ENCODE measurements at places on chromosomes 11 and 22.

- H3K27ac ChIP-seq: no peak overlapping the region
- H3K4me1 ChIP-seq: no peaks in the 10 kb centered on the region
- no peaks in the 10 kb centered on the region for H3K27me3 ChIP-seq
- no peaks in the 10 kb centered on the region for H3K36me3 ChIP-seq
- no peak for DNase-seq
- H3K4me3 ChIP-seq: no peak overlapping the region
These were observed 122.2 kb upstream of the PDGFD start for GRCh38 chr11:104286129-104286528.

GRCh38 chr11:17014833-17015626 is 816 bp upstream of the PLEKHA7 start:
- no peaks in the 10 kb centered on the region for H3K27me3 ChIP-seq
- peak overlapping the region; percentile 71 for H3K27ac ChIP-seq
- H3K4me1 ChIP-seq: peaks cover 10% of the 10 kb centered on the region
- DNase-seq: no peak
- H3K36me3 ChIP-seq: no peaks in the 10 kb centered on the region

DNA sequence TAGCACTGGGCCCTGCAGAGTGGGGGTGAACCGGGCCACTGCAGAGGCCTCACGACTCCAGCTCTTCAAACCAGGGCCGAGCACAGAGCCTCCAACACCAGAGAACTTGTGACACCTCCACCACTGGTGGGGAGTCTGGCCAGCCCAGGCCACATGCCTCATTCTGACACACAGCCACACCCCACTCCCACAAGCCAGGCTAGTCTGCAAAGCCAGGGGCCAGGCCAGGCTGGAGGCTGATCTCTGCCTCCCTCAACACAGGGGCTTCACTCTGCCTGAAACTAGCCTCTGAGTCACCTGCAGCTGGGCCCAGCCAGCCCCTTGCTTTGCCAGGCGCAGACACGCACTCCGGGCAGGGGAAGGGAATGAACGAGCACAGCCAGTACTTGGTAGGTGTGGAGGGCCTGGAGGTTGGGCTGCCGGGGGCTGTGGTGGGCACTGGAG is 102.9 kb downstream of the MED15 start:
- no peaks in the 10 kb centered on the region for H3K27me3 ChIP-seq
- no peak overlapping the region for H3K27ac ChIP-seq
- H3K4me3 ChIP-seq: no peak overlapping the region
- H3K36me3 ChIP-seq: no peaks in the 10 kb centered on the region
- DNase-seq: no peak

GRCh38 chr11:134522782-134523570 is 110.9 kb upstream of the B3GAT1 start:
- no peak overlapping the region for H3K27ac ChIP-seq
- H3K4me3 ChIP-seq: no peak overlapping the region
- H3K27me3 ChIP-seq: peaks cover 5% of the 10 kb centered on the region
- H3K4me1 ChIP-seq: no peaks in the 10 kb centered on the region

- no peak overlapping the region for H3K4me3 ChIP-seq
- H3K27ac ChIP-seq: no peak overlapping the region
- peaks cover 28% of the 10 kb centered on the region for H3K4me1 ChIP-seq
- no peaks in the 10 kb centered on the region for H3K27me3 ChIP-seq
These were observed 161.1 kb downstream of the TEAD1 start for GRCh38 chr11:12835286-12835685.

GRCh38 chr11:75155570-75156422 is 4.9 kb downstream of the SLCO2B1 start:
- H3K4me3 ChIP-seq: no peak overlapping the region
- H3K27me3 ChIP-seq: no peaks in the 10 kb centered on the region
- H3K27ac ChIP-seq: no peak overlapping the region
- H3K36me3 ChIP-seq: no peaks in the 10 kb centered on the region

DNA sequence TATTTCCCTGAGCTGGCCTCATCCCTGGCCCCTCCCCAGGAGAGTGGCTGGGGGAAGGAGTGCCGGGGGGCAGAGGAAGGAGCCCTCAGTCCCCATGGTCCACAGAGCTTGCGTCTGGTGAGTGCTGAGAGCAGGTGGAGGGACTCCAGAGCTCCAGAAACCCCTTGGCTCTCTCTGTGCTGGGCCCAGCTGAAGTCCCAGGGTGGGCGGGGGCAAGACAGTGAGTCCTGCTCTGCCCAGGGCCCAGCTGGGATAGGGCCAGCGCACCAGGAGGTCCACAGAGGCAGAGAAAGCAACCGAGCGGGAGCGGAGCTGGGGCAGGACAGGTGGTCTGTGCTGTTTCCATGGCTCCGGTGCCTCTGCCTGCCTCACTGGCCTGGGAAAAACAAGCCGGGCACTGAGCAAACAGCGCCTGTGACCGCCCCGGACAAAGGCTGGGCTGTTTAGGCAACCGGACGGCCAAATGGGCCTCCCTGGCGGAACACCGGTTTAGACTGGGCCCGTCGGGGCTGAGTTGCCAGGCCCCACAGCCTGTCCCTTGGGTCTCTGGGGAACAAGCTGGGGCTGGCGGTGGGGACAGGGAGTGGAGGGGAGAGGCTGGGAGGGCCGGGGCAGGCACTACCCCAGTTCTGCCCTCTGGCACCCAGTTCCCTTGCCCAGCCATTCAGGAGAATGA is 34.1 kb upstream of the WNT7B start:
- no peaks in the 10 kb centered on the region for H3K27me3 ChIP-seq
- DNase-seq: no peak
- no peaks in the 10 kb centered on the region for H3K36me3 ChIP-seq

DNA sequence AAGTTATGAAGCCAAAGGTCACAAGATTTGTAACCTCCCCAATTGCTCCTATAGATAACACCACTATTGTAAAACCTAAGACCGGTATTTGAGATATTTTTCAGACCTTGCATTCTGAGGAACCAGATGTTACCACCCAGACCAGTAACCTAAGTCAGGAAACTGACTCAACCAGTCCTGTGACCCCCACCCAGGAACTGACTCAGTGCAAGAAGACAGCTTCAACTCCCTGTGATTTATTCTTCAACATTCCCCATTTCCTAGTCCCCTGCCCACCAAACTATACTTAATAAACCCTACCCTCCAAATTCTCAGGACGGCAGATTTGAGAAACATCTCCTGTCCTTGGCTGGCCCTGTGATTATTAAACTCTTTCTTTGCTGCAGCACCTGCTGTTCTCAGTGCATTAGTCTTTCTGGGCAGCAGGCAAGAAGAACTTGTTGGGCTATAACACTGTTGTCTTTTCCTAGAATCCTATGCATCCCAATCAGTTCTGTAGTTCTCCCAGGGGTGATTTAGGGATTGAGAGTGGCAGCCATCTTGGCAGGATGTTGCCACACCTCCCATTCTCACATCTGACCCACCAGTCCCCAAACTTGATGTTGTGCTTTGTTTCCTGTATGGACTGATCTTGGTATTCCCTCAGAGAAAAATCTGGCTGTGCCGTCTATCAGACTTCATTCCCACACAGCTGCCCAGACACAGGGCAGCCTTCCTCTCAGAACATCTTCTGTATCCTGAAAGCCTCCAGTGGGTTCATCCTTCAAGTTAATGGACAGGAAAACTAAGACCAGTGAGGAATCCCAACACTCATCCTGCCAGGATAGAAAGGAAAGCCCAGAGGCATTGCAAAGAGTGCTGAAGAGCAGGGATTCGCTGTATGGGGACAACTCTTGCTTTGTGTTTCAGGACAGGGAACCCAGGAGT is 104.0 kb downstream of the PDE2A start:
- H3K27ac ChIP-seq: no peak overlapping the region
- no peak for DNase-seq
- H3K4me3 ChIP-seq: no peak overlapping the region
- H3K27me3 ChIP-seq: peaks cover 15% of the 10 kb centered on the region
- no peaks in the 10 kb centered on the region for H3K36me3 ChIP-seq

GRCh38 chr22:23302171-23303002 is 122.1 kb downstream of the BCR start:
- H3K27ac ChIP-seq: no peak overlapping the region
- no peak overlapping the region for H3K4me3 ChIP-seq
- H3K36me3 ChIP-seq: no peaks in the 10 kb centered on the region
- no peaks in the 10 kb centered on the region for H3K4me1 ChIP-seq
- no peaks in the 10 kb centered on the region for H3K27me3 ChIP-seq
- no peak for DNase-seq

- H3K27me3 ChIP-seq: no peaks in the 10 kb centered on the region
- no peaks in the 10 kb centered on the region for H3K36me3 ChIP-seq
- H3K27ac ChIP-seq: no peak overlapping the region
- no peak for DNase-seq
- no peak overlapping the region for H3K4me3 ChIP-seq
These were observed 657.8 kb upstream of the B3GAT1 start for GRCh38 chr11:135069890-135070289.

GRCh38 chr22:50314081-50314454 is 6.6 kb upstream of the PLXNB2 start:
- no peak overlapping the region for H3K4me3 ChIP-seq
- H3K4me1 ChIP-seq: peaks cover 16% of the 10 kb centered on the region
- no peaks in the 10 kb centered on the region for H3K36me3 ChIP-seq
- H3K27me3 ChIP-seq: no peaks in the 10 kb centered on the region
- no peak overlapping the region for H3K27ac ChIP-seq
- no peak for DNase-seq

DNA sequence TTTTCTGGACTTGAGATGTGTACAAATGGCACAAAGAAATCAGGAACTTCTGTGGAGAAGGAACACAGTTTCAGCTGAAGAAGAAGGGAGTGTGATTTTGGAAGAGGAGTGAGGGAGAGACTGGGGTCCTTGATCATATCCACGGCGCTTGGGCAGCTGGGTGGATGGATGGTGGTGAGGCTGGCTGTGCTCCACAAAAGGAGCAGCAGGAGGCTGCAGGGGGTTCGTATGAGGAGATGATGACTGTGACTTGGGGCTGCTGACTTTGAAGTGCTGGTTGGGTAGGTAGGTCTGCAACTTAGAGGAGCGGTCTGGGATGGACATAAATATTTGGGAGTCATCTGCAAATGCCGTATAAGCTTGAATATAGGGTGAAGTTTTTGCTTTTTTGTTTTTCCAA is 1.3 kb upstream of the DCHS1 start:
- H3K27ac ChIP-seq: no peak overlapping the region
- DNase-seq: no peak
- no peaks in the 10 kb centered on the region for H3K36me3 ChIP-seq
- peaks cover 58% of the 10 kb centered on the region for H3K27me3 ChIP-seq
- no peak overlapping the region for H3K4me3 ChIP-seq

DNA sequence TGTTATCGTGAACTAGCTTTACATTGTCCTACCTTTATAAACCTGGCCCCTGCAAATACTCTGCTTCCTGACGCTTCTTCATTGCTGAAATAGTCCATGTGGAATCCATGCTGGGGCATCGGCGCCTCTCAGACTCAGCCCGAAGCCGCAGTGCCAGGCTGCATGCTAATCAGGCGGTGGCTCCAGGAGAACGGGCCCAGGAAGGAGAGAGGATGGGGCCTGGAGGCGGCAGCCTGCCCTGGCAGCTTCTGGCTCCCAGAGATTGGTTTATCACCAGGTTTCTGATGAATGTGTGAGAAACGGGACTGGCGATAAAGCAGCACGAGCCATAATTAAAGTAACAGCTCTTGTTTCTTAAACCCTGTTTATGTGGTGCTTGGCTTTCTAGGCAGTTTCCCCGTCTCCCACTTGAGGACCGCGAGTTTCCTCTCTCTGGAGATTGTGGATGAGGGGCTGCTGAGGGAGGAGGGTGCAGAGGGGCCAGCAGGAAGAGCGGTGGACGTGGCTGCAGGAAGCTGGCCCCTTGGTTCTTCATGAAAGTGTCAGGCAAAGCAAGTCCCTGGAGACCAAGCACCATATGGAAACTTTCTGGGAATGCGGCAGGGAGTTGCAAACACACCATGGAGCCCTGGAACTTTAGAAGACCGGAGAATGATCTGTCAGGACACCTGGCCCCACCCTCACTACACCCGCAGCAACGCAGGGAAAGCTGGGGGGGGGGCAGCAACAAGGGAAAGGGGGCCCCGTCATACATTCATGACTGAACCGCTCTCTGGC is 93.4 kb downstream of the NTM start:
- no peaks in the 10 kb centered on the region for H3K27me3 ChIP-seq
- no peaks in the 10 kb centered on the region for H3K4me1 ChIP-seq
- no peak overlapping the region for H3K27ac ChIP-seq
- H3K4me3 ChIP-seq: no peak overlapping the region

DNA sequence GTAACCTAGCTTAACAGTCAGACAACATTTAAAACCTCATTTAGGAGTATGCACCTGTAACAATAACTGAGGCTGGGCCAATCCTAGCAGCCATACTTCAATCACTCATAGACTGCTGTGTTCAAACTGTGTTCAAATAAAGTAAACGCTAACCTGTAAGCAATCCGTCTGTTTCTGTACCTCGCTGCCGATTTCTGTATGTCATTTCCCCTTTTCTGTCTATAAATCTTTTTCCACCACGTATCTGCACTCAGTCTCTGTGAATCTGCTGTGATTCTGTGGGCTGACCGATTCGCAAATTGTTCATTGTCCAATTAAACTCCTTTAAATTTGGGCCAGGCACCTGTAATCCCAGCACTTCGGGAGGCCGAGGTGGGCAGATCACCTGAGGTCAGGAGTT is 12.3 kb downstream of the APOBEC3H start:
- no peak for DNase-seq
- no peaks in the 10 kb centered on the region for H3K36me3 ChIP-seq
- no peak overlapping the region for H3K4me3 ChIP-seq
- no peak overlapping the region for H3K27ac ChIP-seq
- no peaks in the 10 kb centered on the region for H3K4me1 ChIP-seq
- H3K27me3 ChIP-seq: no peaks in the 10 kb centered on the region

GRCh38 chr11:4607096-4607495 is 935 bp downstream of the TRIM68 start:
- peak overlapping the region; percentile 67 for H3K4me3 ChIP-seq
- H3K36me3 ChIP-seq: no peaks in the 10 kb centered on the region
- peak overlapping the region; percentile 80 for H3K27ac ChIP-seq

GRCh38 chr11:70610566-70611565 is 212.5 kb downstream of the CTTN start:
- no peak overlapping the region for H3K27ac ChIP-seq
- DNase-seq: no peak
- H3K27me3 ChIP-seq: no peaks in the 10 kb centered on the region
- no peak overlapping the region for H3K4me3 ChIP-seq

GRCh38 chr11:77205467-77206263 is 77.6 kb downstream of the MYO7A start:
- H3K4me1 ChIP-seq: no peaks in the 10 kb centered on the region
- no peaks in the 10 kb centered on the region for H3K27me3 ChIP-seq
- DNase-seq: no peak
- H3K4me3 ChIP-seq: no peak overlapping the region

DNA sequence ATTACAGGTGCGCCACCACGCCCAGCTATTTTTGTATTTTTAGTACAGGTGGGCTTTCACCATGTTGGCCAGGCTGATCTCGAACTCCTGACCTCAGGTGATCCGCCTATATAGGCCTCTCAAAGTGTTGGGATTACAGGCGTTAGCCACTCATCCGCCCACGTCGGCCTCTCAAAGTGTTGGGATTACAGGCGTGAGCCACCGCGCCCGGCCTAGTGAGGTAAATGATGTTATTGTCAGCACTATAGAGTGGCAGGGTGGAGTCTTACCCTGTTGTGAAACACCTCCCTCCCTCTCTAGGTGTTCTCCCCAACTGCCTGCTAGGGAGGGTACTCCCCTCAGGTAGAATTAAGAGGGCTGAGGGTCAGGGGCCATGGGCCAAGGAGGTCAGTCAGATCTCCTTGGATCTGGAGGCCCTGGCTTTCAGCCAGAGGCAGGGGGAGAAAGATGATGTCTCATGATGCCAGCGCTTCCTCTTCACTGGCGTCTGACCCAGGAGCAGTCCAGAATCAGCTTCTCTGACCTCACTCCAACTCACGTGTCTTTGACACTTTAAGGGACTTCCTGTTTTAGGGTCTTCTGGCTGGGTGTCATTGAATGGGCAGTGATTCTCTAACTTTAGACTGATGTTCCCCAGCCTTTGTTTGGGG is 2.0 kb downstream of the GGA1 start:
- H3K36me3 ChIP-seq: peaks cover 7% of the 10 kb centered on the region
- no peaks in the 10 kb centered on the region for H3K27me3 ChIP-seq
- H3K4me3 ChIP-seq: no peak overlapping the region
- DNase-seq: no peak
- peaks cover 3% of the 10 kb centered on the region for H3K4me1 ChIP-seq
